AG10803 (cell line): ENCODE measurements at places on chromosomes 11 and 22.

DNA sequence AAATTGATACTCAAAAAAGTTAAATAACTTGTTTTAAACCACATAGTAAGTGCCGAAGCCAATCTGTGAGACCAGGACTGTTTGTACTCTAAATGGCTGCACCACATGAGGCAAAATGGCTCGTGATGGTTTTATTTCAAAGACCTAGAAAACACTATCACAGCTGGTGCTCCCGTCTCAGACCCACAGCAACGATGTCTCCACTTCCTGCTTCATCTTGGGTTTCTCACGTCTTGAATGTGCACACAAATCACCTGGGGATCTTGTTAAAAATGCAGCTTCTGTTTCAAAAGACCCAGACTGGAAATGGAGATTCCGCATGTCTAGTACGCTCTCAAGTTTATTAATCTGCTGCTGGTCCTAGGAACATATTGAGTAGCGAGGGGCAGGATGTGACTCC is 1.2 kb downstream of the CD3E start:
- no peak for DNase-seq

DNA sequence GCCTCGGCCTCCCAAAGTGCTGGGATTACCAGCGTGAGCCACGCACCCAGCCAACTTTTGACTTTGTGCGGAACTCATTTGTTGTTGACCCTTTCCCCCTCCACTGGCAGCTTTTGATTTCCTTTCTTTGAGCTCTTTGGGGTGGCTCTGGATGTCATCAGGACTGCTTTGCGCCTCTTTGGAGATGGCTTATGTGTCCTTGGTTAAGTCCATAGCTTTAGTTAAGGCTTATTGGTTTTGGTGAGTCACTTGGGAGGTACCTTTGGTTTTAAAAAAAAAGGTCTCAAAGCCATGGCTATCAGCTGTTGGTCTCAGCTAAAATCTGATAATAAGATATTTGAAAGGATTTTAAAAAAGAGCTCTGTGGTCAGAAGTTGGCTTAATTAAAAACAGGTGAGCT is 5.1 kb upstream of the ARSA start:
- no peak for DNase-seq

GRCh38 chr11:68014157-68014946 is 4.2 kb downstream of the ALDH3B1 start:
- peak; percentile 75 for DNase-seq

- no peak for DNase-seq
Observed at GRCh38 chr22:42528591-42529307, 9.2 kb upstream of the RRP7A start.

DNA sequence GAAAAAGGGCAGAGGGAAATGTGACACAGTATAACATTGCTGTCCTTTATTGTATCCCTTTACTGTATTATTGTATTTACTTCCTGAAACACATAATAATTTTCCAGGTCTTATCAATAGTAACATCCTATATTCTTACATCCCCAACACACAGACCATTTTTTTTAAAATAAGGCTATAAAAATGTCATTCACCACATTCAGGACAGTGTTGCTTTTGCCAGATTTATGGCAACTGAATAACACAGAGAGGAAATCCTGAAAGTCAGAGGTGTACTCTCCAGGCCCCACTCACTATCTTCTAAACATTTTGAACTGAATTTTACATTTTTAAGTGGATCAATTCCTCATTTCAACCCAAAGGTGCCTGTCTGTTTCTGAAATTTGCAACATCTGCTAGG is 104.8 kb upstream of the MTMR2 start:
- DNase-seq: no peak

- DNase-seq: peak; percentile 58
Observed at GRCh38 chr11:35390737-35391682, 28.3 kb downstream of the SLC1A2 start.

GRCh38 chr11:77602381-77603088 is 12.8 kb downstream of the AQP11 start:
- DNase-seq: peak; percentile 87

DNA sequence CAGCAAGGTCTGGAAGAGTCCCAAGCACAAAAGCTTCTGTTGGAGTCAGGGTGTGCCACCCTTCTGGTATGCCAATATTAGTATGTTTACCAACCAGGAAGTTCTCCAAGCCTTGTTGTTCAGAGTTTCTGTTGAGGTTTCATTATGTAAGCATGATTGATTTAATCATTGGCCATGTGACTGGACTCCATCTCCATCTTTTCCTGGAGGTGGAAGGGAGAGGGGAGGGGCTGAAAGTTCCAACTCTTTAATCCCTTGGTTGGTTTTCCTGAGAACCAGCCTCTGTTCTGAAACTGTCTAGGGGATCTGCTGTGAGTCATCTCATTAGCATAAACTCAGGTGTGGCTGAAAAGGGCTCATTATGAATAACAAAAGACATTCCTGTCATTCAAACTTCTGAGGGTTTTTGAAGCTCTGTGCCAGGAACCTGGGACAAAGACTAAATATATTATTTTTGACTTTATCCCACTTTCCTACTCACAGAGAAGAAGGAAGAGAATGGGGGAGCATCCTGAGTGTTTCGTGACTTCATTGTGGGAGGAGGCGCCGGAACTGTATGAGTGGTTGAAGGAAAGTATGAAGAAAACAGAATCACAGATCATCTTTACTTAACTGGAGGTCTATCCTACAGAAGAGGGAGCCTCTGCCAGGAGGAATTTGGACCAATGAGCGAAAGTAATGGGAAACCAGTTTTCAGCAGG is 138.2 kb downstream of the NECTIN1 start:
- DNase-seq: no peak

GRCh38 chr22:19916941-19917340 is 24.6 kb upstream of the COMT start:
- no peak for DNase-seq

GRCh38 chr22:47450876-47451475 is 688.5 kb downstream of the TBC1D22A start:
- no peak for DNase-seq

- no peak for DNase-seq
Observed at GRCh38 chr11:32432565-32432964, 2.8 kb downstream of the WT1 start.

- peak; percentile 97 for DNase-seq
Observed at GRCh38 chr11:86302092-86302793, at the start of gene HIKESHI. Gene HIKESHI (plus strand): TSS chr11:86302240. CDS start chr11:86302449, 209 bp downstream.

DNA sequence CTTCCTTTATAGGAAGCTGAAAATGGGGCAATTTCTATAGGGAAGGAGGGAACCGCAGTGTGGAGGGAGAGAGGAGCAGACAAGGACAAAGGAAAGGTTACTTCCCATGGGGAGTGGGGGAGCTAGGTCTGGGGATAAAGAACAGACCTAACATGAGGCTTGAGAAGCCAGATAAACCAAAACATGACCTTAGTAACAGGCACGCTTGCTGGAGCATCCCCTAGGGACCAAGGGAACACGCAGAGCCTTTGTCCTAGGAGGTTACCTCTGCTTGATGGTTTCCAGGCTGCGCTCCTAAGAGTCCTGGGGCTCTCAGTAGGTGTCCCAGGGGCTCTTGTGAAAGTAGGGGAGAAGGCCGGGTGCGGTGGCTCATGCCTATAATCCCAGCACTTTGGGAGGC is 271.4 kb upstream of the NCAM1 start:
- DNase-seq: no peak

DNA sequence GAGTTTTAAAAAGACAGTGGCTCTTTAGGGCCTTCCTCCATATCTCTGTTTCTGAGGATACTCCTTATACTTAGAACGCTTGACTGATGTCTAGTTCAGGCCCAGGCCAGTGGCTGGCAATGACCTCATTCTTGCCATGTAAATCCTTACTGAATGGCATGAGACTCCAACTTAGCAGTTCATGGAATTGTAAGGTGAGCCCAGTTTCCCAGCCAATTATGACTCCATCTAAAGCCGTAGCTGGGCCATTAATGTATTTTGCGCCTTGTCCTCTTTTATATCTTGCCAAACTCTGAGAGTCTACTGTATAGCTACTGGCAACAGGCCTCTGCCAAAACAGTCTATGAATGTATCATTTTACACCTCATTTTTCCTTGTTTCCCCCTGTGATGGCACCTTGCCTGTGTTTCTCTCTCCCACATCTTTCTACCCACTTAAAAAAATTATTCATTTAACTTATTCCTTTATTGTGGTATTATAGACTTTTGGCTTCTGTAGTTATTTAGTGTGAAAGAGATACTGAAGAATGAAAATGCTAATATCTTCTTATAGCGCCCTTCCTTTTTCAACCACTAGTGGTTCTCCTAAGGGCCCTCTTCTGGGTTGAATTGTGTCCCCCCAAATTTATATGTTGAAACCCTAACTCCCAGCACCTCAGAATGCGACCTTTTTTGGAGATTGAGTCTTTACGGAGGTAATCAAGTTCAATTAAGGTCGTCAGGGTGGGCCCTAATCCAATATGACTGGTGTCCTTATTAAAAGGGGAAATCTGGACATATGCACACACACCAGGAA is 67.4 kb downstream of the ZNRF3 start:
- no peak for DNase-seq

GRCh38 chr11:57399221-57399620 is 8.8 kb upstream of the PRG2 start:
- DNase-seq: no peak

DNA sequence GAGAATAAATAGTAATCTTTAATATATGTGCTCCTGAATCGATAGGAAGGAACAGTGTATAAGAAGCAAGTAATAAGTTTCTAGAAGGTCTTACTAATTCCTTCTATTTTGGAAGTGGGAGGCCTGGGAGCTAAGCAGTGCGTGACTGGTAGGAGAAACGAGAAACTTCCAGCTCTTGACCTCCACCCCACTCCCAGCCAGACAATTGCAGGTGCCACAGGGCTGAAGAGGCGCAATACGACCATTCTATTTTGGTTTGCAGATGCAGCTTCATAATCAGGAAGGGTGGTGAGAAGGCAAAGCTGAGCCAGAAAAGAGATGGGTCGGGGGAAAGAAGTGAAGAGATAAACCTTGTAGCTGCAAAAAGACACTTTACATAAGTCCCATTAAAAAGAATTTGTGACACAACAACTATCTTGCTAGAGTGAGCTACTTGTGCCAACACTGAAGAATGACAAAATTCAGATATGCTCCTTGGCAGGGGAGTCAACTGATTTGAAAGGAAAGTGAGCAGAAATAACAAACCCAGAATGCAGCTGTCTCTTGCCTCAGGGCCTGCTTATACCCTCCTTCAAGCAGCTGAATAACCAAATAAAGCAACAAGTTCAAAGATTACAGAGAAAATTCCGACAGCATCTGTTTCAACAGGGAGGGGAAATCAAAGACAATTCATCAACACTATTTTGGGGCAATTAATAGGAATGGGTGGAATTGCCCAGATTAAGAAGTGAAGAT is 35.1 kb downstream of the GRIA4 start:
- no peak for DNase-seq

DNA sequence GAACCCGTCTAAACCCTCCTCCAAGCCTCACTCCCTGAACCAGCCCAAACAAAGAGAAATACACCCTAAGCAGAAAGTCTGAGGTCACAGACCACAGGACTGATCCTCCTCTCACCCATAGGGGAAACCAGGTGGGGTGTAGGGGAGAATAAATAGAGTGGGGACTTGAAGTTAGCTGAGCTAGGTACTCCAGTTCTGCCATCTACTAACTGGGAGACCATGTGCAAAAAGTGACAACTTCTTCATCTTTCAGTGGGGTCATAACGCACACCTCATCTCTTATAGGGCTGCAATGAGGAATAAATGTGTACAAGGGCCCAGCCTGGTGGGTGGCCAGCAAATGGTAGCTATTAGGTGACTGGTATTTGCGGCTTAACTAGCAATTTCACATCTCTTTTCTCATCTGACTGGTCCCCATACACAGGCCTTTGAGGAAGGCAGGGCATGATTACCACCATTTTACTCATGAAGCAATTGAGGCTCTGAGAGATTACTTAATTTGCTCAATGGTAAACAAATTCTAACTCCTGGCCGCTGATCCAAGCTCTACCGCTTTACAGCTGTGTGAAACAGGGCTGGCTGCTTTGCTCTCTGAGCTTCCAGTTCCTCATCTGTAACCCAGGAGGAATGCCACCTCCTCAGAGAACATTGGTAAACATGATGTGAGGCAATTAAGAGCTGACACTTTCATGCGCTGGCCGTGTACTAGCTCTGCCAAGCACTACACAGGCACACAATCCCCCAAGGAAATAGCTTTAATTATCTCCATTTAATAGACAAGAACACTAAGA is 16.6 kb downstream of the TBC1D10A start:
- DNase-seq: peak; percentile 90

GRCh38 chr22:36052505-36052941 is 23.9 kb upstream of the RBFOX2 start:
- DNase-seq: peak; percentile 57

- DNase-seq: no peak
Observed at GRCh38 chr11:96207459-96208449, 135.2 kb downstream of the MAML2 start.

GRCh38 chr11:79321263-79321662 is 119.6 kb downstream of the TENM4 start:
- DNase-seq: peak; percentile 64

DNA sequence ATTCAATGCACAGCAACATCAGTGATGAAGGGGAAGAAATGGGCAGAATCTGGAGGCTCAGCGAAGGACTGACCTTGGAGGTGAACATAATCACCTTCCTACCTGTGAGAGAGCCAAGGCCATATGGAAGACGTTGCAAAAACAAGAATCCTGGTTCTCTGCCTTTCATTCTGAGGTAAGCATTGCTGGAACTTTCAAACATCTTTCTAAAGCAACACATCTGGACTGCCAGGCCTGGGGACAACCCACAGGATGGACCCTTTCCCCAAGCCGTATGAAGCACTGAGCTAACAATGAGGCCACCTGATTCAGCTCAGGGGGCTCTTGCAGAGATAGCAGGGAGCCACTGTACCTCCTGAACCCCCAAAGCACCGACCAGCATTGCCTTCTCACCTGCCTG is 70.5 kb downstream of the ETS1 start:
- DNase-seq: no peak

- DNase-seq: peak; percentile 83
Observed at GRCh38 chr11:92269021-92269420, 44.4 kb downstream of the FAT3 start.

DNA sequence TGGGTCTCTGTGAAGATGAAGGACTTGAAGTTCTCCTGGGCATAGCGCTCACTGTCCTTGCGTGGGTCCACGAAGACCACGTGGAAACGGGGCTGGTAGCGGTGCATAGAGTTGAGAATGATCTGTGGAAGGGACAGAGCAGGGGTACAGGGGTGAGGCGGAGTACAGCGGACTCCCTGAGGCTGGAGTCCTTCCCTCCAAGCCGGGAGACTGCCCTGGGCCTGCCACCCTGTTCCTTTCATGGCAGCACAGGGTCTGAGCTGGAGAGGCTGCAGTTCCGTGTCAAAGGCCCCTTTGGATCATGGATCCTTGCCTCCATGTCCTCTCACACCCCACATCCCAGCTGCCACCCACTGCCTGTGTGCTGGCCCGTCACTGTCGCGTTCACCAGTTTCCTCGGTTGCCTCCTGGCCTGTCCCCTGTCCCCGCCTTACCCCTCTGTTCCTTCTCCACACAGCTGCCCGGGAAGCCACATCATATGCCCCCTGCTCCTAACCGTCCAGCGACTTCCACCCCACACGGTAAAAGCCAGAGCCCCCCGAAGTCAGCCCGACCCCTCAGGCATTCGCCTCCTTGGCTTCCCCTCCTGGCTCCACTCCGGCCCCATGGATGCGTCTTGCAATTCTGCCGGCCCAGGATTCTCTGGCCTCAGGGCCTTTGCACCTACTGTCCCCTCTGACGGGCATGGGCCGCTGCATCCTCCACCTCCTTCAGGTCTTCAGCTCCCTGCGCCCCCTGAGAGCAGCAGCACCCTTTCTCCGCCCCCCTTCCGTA is 3.4 kb upstream of the NUDT8 start:
- DNase-seq: no peak
